Colonic mucosa (tissue), 4 donors: ENCODE measurements at places on chromosomes 5 and 9. TPM values are rescaled to one million over a fixed set of nuclear protein-coding genes. Genes with fewer than 3 reads are reported as not detected.

Gene ADGRD2
- total RNA-seq: not detected

Gene TRIM36
- 26.9 TPM for total RNA-seq

Gene PRR16
- total RNA-seq: 1.2 TPM

DNA sequence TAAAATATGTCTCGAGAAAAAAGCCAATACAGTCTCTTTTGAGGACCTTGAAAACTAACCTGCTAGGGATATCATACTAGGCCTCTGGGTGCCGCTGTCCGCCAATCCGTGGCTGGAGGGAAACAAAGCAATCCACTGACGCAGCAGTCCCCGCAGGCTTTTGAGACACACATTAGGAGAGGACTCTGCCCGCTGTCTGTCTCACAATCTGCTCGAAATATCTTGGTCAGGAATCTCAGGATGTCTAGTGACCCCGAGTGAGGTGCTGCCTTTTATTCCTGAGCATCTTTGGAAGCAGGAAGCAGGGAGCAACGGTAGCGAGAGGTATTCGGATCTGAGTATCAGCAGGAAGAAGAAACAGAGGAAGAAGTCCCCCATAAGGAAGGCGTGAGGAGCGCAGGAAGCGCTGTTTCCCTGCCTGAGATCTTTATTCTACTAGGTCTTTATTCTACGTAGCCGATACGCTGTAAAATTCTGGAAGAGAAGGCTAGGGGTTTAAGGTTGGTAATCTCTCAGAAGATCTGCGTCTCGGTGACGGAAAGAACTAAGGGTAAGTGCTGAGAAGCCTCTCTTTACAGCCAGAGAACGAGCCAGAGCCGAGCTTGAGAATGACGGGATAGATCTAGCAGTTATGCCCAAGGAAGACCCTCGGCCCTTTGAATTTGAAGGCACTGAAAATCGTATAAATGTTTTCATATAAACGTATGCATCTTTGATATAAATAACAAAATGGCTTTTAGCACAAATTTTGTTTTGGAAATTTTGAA lies 4.0 kb upstream of the PCDHGA1 start:
- peak overlapping the region; percentile 28 for H3K4me3 ChIP-seq
- no peaks in the 10 kb centered on the region for H3K4me1 ChIP-seq
- peak; percentile 64 for DNase-seq
- H3K27me3 ChIP-seq: no peaks in the 10 kb centered on the region

DNA sequence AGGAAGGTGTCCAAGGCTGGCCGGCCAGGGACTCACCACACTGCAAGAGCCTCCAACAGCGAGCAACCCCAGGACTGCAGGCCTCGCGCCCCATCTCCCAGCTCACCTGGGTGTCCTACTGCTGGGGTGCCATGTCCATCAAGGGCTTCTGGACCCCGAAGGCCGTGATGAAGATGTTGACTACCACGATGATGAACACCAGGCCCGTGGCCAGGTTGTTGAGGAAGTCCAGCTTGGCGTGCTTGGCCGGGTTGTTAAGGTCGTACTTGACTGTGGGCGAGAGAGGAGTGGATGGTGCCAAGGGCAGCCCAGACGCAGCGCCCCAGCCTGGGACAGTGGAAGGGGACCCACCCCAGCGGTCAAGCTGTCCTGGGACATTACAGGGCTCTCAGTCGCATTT lies 9.3 kb downstream of the NINJ1 start:
- no peak for DNase-seq
- no peak overlapping the region for H3K27ac ChIP-seq
- no peaks in the 10 kb centered on the region for H3K36me3 ChIP-seq
- H3K4me1 ChIP-seq: peaks cover 10% of the 10 kb centered on the region

DNA sequence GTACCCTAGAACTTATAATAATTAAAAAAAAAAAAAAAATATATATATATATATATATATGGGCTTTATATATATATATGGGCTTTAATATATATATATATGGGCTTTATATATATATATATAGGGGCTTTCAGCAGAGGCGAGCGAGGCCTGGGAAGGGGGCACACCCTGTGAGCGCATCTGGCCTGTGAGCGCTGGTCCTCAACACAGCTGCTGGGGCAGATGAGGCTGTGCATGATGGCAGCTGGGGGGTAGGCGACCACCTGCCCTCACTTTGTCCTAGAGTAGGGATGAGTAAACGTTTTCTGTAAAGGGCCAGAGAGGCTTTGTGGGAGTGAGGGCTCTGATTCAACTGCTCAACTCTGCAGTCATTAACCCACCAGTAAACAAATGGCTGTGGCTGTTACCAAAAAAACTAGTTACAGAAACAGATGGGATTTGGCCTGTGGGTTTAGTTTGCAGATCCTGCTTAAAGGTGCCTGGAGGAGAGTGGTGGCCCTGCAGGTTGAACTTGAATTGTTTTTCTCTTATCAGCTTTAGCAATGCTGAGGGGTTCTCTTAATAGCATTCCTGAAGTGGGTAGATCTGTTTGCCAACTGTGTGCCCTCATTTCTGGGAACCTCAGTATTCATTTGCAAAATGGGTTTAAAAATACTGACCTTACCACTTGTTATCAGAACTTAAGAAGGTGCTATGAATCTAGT lies 88.1 kb upstream of the EPB41L4B start:
- H3K27ac ChIP-seq: no peak overlapping the region
- no peak overlapping the region for H3K4me3 ChIP-seq
- no peaks in the 10 kb centered on the region for H3K4me1 ChIP-seq
- H3K36me3 ChIP-seq: peaks cover 2% of the 10 kb centered on the region
- DNase-seq: no peak
- no peaks in the 10 kb centered on the region for H3K27me3 ChIP-seq

- no peaks in the 10 kb centered on the region for H3K4me1 ChIP-seq
- H3K27ac ChIP-seq: no peak overlapping the region
- no peak overlapping the region for H3K4me3 ChIP-seq
- no peaks in the 10 kb centered on the region for H3K36me3 ChIP-seq
Observed at GRCh38 chr5:175387144-175387543, 56.8 kb downstream of the DRD1 start.
